ENCODE measurements at places on chromosomes 7 and 10.
A peak's percentile ranks its signal among the peaks of the same experiment; 100 is the strongest.

- DNase-seq: no peak
Measured at GRCh38 chr7:37424995-37425394, 23.7 kb downstream of the ELMO1 start.

DNA sequence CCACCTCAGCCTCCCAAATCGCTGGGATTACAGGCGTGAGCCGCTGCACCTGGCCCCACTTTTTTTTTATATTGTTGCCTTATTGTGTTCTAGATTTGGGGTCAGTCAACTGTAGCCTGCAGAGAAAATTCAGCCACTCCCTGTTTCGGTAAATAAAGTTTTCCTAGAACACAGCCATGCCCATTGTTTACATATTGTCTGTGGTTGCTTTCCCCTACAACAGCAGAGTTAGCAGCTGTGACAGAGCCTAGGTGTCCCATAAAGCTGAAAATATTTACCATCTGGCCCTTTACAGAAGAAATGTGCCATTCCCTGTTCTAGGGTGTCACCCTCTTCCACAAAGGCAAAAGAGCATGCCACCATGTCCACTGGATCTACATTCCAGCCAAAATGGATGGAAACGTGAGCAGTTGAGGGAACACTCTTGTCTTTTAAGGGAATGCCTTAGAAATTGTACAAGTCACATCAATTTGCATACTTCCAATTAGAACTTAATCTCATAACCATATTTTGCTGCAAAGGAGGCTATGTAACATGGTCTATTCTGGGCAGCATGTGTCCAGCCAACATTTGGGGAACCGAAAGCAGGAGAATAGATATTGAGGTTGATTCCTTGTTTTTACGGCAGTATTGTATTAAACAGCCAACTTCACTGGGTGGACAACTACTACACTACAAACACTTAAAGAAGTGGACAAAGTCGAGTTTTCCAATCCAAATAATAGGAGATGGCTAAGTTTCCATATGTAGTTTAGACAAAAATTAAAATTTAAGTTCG lies 11.0 kb upstream of the BLVRA start:
- DNase-seq: no peak

DNA sequence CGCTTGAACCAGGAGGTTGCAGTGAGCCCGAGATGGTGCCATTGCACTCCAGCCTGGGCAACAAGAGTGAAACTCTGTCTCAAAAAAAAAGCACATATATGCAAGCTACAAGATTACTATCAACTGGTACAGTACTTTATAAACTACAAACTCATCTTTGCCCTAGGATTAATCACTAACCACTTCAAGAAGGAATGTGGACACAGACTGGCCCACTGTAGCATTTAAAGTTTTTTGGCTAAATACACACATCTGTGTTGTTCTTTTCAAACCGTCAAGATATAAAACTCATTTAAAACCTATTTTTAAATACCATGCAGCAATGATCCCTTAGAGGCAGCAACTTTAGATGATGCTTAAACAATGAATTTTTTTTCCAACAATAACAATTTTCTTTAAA lies 205.4 kb downstream of the IMMP2L start:
- no peak for DNase-seq

GRCh38 chr7:103573479-103574058 lies 127.6 kb upstream of the SLC26A5 start:
- no peak for DNase-seq

DNA sequence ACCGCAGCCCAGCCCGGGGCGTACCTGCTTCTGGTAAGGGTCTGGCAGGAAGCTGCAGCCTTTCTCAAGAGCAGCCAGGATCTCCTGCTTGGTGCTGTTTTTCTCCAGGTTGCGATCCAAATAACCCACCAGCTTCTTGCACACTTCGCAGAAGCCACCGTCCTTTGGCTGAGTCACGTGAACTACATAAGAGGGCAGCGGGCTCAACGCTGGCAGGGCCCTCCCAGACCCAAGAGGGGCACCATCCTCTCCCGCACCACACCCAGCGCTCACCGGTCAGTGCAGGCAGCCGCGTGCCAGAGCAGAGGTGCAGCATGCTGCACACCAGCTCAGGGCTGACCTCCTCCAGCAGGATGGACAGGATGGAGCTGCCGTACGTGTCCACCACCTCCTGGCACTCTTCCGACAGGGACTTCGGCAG lies 31.6 kb downstream of the PSAP start:
- peak; percentile 80 for DNase-seq

GRCh38 chr7:112421666-112422486 lies 28.4 kb upstream of the IFRD1 start:
- no peak for DNase-seq

- peak; percentile 78 for DNase-seq
Measured at GRCh38 chr10:79023240-79024162, 45.3 kb upstream of the ZMIZ1 start.

DNA sequence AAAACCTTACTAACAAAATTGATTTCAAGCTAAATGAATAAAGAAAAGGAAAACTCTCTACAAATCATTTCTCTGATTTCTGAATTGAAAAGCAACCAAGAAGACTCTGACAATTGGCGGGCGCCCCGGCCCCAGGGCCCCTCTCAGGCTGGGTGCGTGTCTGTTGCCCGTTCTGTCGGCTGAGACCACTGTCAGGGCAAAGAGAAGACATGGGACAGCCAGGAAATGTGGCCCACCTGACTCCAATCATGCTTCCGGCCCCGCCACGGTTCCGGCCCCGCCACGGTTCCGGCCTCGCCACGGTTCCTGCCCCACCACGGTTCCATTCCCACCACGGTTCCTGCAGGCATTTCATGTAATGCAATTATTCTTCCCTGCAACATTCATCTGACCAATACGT lies 115.9 kb downstream of the PTPRN2 start:
- peak; percentile 38 for DNase-seq

GRCh38 chr7:105286441-105286840 lies 102.3 kb downstream of the SRPK2 start:
- DNase-seq: no peak

DNA sequence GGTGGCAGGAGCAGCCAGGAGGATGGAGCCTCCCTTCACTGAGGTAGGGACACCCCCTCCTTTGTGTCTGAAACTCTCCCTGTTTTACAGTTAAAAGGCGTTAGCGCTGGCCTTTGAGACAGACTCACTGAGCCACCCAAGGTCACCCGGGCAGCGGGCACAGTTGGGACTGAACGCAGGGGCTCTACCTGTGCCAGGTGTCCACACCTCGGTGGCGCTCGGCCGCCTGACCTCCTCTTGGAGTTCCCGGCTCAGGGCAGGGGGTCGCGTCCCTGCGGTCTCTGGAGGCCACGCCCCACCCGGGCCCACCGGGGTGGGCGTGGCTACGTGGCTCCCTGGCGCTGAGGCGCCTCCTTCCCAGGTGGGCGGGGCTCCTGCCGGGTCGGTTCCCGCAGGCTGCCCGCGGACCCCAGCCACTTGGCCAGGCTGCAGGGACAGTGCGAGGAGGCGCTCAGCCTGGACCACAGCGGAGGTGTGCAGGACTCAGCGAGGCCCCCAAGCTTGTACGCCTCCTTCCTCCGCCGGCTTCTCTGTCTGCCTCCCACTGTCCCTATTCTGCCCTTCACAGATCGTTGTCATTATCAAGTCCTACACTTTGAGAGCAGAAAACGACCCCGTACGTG lies 39.9 kb upstream of the LEP start:
- DNase-seq: peak; percentile 64

DNA sequence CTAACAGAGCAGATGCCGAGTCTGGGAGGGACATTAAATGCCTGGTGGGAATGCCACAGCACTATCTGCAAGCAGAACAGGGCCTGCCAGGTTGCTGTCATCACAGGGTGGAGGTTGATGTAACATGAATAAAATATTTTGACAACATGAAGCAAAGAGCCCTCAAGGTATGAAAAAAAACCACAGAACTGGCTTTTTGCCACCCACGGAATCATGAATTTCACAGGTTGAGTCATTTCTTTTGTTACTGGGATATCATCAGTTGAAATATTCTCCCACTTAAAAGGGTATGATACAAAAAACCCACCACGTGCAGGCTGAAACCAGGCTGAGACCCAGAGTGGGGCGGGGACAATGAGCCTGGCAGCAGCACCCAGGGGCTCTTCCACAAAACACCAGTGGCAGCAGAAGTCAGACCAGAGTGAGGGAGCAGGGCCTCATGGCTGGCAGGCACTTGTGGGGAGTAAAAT lies 220.1 kb downstream of the TNS3 start:
- no peak for DNase-seq

- no peak for DNase-seq
Measured at GRCh38 chr7:151104411-151105235, 18.3 kb downstream of the AGAP3 start.

GRCh38 chr10:131062621-131063260 lies 248.8 kb downstream of the TCERG1L start:
- peak; percentile 46 for DNase-seq

GRCh38 chr7:46812101-46812675 lies 769.7 kb downstream of the TNS3 start:
- DNase-seq: no peak

DNA sequence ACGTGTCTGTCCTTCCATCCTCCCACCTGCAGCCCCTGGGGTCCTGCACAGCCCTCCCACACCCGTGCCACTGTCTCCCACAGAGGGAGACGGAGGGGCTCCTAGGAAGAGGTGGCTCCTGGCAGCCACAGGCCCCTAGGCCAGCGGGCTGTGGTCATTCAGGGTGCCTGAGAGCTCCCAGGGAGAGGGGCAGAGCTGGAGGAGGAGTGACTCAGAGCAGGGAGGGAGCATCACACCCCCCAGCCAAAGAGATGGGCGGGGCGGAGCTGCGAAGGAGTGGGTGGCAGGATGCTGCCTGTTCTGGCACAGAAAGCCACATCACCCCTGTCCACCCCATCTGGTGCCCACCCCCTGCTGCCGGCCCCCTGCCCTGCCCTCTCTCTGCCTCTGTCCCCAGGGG lies 50.5 kb downstream of the STK32C start:
- DNase-seq: no peak

DNA sequence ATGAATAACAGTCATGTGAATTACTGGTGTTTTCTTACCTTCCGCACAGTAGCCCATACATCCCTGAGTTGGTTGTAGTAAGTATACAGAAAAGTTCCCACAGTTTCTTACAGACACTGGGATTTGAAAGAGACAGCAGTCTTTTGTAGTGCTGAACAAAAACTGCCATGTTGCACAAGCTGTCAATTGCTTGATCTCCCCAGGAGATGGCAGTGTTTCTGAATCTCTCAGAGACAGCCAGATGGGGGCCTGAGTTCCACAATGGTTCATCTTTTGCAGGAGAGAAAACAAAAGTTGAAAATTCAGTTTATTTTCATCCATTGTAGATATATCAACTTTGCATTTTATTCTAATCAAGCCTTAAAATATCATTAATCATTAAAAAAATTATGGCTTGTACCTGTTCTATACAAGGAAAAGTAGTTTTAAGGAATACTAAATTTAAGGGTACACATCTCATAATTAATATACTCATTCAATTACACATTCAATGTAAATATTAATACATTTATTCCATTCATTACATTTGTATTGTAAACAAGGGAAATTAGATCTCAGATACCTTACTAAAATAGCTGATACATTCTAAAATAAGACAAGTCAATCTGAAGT lies 14.5 kb downstream of the VWDE start:
- DNase-seq: no peak

DNA sequence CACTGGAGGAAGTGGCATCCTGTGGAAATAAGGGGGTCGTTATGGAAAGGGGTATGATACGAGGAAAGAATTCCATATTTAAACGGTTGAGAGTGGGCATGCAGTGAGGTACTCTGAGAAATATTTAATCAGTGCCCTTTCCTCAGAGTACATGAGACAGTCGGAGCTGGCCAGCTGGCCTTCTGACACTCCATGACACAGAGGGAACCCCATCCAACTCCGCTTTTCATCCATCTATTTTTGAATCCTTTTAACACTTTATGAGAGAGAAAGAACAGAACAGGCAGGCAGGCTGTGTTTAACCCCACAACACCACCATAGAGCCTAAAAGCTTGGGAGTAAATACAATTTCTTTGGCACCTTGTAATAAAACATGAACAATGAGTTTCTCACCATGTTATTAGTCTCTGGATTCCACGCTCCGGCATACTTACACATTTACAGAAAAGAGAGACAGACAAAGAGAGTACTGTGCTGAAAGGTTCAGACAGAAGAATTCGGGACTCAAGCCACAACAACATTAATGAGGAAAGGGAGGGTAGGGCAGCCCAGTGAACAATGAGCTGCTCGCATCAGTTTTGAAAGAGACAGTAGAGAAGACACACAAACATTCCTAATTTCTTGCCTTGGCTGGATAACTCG lies 124.2 kb upstream of the PDLIM1 start:
- peak; percentile 88 for DNase-seq

GRCh38 chr7:3301449-3301731 lies 338 bp downstream of the SDK1 start:
- no peak for DNase-seq

DNA sequence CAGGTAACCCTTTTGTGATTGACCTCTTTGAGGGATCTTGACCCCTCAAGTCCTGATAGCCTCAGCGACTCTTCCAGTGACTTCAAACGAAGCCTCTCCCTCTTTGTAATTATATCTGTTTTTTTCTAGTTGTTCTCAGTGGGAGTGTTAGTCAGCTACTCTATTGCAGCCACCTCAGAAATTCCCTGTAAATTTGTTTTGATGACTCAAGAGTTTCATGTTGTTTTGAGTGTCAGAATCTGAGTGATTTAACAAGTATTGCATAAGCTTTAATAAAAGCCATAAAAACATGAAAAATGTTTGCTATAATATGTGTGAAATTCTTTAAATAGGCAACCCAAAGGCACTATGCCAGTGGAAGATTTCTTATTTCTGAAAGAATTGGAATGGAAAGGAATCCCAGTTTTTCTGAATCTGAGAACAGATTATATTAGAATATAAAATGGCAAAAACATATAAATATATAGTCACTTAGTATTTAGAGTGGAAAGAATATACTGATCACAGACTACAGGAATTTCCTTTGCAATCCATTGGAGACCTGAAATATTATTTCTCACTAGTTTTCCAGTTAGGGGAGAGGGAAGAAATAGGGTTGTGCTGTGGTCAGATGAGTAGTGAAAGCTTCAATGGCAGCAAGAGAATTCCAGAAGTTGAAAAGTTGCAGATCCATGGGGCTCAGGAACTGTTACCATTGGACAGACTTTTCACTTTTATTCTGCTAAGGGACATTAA lies 94.4 kb upstream of the SEMA3C start:
- no peak for DNase-seq

DNA sequence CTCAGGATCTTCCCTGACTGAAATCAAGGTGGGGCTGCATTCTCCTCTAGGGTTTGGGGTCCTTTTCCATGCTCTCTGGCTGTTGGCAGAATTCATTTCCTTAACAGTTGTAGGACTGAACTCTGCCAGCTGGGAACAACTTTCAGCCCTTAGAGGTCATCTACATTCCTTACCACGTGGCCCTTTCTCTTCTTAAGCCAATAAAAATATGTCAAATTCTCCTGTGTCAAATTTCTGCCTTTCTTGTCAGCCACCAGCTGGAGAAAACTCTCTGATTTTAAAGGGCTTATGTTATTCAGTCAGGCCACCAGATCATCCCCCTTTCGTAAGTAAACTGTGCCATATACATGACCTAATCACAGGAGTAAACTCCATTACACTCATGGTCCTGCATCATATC lies 95.3 kb upstream of the IL6 start:
- DNase-seq: no peak

Measured in posterior vena cava (tissue), 2 donors.